ENCODE measurements at places on chromosomes 7 and 10.
A peak's percentile ranks its signal among the peaks of the same experiment; 100 is the strongest.

DNA sequence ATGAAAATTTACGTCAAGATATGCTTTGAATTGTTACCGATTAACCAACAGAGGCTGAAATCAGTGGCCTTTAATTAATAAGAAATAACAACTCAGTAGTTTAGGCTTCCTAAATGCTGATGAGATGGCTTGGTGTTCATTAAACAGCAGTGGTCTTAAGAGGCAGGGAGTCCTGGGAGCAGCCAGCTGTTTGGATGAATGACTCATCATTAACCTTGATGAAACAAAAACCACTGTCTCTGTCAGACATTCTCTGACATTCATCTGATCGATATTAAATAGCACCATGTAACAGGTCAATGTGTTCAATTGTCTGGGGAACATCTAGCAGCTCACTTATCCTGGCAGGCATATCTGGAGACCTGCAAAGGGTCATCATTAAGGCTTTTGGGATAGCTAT lies 234.2 kb upstream of the LRRN3 start:
- DNase-seq, result peak; percentile 29

GRCh38 chr10:1462994-1463633 lies 274.2 kb downstream of the ADARB2 start:
- DNase-seq, result no peak

GRCh38 chr10:782751-783648 lies 93.5 kb upstream of the DIP2C start:
- DNase-seq, result no peak

DNA sequence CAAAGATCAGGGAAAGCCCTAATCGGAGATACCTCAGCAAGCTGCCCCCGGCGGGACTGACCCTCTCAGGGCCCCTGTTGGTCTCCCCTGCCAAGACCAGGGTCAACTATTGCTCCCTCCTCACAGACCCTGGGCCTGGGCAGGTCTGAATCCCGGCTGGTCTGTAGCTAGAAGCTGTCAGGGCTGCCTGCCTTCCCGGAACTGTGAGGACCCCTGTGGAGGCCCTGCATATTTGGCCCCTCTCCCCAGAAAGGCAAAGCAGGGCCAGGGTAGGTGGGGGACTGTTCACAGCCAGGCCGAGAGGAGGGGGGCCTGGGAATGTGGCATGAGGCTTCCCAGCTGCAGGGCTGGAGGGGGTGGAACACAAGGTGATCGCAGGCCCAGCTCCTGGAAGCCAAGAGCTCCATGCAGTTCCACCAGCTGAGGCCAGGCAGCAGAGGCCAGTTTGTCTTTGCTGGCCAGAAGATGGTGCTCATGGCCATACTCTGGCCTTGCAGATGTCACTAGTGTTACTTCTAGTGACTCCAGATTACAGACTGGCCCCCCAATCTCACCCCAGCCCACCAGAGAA lies 24.1 kb downstream of the TBATA start:
- DNase-seq, result no peak

GRCh38 chr7:106010331-106010730 lies 47.3 kb downstream of the CDHR3 start:
- peak; percentile 20 for DNase-seq

DNA sequence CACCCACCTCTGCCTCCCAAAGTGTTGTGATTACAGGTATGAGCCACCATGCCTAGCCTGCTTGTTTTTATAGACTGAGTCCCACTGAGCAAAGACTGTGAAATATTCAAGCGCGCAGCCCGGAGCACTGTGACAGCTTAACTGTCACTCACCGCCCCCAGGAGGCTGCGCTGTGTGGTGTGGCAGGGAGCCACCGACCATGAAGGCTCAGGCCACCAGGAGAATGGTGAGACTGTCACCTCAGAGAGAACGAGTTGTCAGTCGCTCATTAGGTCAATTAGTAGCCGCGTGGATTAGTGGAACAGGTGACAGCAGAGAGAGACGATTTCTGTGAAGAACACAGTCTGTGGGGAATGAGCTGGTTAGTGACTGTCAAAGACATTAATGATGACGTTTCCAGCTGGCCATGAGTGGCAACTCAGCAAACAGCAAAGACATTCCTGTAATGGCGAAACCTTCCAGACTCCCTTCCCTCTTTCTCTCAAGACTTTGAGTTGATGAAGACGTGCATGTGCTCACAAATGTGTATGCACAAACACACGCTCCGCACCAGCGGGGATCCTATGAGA lies 64.5 kb downstream of the CYCS start:
- DNase-seq, result no peak

- no peak for DNase-seq
Observed at GRCh38 chr10:92076722-92077121, 153.2 kb downstream of the BTAF1 start.

DNA sequence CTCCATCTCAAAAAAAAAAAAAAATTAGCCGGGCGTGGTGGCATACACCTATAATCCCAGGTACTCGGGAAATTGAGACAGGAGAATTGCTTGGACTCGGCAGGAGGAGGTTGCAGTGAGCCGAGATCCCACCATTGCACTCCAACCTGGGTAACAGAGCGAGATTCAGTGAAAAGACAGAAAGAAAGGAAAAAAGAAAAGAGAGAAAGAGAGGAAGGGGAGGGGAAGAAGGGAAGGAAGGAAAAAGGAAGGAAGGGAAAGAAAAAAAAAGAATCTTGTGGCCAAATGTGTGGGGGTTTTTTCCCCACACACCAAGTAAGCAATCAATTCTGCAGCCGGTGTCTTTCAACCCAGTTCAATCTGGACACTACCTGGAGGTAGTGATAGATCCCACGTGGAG lies 9.0 kb upstream of the NAT16 start:
- DNase-seq, result no peak

GRCh38 chr10:12533151-12533550 lies 183.8 kb downstream of the CAMK1D start:
- peak; percentile 11 for DNase-seq

DNA sequence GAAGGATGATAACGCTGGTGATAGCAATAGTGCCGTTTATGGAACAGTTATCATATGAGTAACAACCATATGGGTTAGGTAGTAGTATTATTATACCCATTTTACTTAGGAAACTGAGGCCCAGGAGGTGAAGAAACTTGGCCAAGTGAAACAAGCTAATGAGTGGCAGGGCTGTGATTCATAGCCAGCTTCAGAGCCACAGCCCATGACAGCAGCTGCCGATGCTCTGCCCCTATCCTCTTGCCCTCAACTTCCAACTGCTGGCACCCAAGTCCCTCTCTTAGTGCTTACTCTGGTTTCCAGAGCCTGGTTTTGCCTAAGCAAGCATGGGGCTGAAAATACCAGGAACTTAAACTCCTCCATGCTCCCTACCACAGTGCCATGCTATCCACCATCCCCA lies 12.3 kb downstream of the SH3PXD2A start:
- no peak for DNase-seq

DNA sequence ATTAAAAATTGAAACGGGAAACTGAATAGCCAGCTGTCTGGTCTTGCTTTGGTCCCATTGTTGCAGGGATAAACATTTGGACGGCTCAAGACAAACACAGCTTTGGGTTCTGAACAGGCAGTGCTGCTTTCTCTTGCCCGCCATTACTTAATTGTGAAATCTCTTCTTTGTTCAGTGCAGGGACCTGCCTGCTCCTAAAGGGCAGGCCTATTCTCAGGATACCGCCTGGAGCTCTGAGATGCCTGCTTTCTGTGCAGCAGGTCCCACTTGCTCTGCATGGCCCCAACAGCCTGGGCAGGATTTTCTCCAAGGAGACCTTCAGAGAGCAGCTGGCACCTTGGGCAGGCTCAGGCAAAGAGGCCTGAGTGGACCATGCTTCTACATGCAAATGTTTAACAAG lies 237.6 kb downstream of the KCNMA1 start:
- DNase-seq, result no peak

GRCh38 chr7:77702968-77703472 lies 6.8 kb downstream of the RSBN1L start:
- DNase-seq, result no peak

DNA sequence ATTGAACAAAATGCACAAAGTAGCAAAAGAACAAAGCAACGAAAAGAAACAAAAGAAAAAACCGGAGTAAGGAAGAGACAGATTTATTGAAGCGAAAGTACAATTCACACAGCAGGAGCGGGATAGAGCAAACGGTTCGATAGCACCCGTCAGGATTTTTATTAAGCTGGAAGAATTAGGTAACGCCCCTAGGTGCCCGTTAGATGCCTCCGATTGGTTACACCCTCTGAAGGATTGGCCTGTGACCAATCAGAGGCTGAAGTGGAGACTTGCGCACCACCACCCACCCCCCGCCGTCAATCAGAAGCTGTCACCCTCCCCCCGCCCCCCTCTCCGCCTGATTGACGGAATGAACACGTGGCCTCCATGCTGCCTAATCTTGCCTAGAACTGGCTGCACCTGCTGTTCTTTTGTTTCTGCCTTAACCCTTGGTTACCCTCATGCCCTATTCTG lies 16.8 kb downstream of the OCM2 start:
- DNase-seq, result no peak

- DNase-seq, result peak; percentile 12
Observed at GRCh38 chr7:44534501-44534900, 6.6 kb downstream of the NPC1L1 start.

DNA sequence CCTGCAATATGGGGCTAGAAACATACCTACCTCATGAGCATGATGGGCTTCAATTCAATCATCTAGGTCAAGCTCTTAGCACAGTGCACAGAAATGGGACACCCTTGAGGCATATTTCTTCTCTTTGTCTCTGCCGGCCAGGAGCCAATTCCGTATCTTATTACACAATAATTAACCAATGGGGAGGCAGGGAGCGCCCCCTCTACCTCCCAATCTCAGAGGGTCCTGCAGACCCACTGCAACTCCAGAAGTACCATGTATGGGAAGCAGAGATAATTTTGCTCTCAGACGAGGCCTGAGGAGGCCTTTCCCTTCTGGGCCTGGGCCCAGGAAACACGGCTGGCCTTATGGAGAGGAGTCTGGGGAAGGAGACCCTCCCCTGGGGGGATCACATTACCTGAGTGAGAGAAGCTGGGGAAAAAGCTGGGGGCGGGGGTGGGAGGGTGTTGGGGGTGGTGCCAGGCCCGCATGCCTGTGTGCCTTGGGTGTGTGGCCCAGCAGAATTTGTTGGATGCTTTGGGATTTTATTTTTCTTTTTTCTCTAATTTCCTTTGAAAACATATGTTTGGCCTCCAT lies 155.5 kb downstream of the UBE2H start:
- no peak for DNase-seq

DNA sequence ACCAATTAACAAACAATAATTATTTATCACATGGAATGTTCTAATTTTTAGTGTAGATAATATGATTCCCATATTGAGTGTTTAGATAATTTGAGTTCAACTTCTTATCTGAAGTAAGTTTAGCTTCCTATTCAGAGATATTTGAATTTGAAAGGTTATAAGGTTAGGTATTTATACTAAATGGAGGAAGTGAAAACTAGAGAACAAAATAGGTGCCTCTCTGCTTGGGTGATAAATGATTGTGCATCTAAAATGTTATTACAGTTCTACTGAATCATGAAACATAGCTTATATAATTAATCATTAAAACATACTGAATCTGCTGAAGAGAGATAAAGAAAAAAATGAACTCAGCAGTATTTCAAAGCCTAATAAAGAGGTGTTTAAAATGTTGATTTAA lies 1174.3 kb downstream of the XPNPEP1 start:
- DNase-seq, result no peak

DNA sequence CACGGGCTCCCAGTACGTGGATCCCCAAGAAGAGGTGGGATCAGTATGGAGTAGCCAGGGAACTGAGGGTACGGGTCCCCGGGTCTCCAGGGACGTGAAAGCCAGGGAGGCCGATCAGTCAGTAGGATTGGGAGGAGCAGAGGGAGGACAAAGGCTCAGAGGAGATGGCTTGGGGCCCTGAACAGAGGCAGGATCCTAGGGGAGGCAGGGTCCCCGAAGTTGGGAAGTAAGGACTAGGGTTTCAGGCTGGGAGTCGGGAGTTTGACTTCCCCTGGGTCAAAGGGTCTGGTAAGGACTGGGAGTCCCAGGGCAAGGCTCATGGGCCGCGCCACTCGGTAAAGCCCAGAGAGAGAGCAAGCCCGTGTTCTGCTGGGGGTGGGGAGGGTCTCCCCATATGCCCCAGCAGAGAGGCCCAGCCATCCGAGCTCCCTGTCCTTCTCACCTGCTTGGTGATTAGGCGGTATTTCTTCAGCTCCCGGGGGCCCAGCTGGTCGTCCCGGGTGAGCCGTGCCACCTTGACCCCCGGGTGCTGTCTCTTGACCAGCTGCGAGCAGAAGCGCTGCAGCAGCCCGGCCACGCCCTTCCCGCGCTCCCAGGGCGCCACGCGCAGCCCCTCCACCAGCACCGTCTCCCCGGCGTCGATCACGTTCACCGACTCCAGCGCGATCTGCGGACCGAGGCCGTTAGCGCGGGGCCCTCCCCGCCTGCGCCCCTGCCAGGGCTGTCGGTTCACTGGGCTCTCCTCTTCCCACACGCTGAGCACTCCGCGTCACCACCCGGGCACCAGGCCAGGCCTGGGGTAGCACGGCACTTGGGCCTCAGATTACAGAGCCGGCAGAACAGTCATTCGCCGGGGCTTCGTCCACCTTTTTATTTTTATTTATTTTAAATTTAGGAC lies 7.0 kb downstream of the NAT16 start:
- DNase-seq, result peak; percentile 68

GRCh38 chr7:39952374-39952773 lies 2.3 kb downstream of the CDK13 start:
- peak; percentile 50 for DNase-seq

DNA sequence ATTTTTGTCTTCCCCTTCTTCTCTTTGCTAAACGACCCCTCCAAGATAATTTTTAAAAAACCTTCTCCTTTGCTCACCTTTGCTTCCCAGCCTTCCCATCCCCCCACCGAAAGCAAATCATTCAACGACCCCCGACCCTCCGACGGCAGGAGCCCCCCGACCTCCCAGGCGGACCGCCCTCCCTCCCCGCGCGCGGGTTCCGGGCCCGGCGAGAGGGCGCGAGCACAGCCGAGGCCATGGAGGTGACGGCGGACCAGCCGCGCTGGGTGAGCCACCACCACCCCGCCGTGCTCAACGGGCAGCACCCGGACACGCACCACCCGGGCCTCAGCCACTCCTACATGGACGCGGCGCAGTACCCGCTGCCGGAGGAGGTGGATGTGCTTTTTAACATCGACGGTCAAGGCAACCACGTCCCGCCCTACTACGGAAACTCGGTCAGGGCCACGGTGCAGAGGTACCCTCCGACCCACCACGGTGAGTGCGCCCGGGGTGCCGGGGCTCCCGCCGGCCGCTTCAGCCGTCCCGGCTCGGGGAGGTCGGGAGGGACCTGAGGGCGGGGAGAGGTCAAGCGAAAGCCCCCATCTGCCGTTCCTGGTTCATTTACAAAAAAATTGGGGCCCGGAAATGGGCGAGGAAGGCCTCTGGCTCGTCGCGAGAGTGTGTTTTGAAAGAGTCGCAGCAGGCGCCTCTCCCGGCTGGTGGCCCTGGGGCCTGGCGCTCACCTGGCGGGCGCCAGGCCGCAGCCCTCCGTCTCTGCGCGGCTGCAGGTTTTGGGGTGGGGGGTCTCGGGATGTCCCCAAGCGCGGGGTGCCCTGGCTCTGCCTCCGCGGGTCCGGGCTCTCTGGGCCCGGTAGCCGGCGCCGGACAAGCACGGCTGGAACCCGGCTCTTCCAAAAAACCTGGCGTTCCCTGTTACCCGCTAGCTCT lies 1.2 kb downstream of the GATA3 start:
- DNase-seq, result no peak

GRCh38 chr10:14328881-14329672 lies 1.6 kb downstream of the FRMD4A start:
- peak; percentile 41 for DNase-seq

GRCh38 chr10:84008878-84009277 lies 130.4 kb upstream of the GHITM start:
- no peak for DNase-seq

GRCh38 chr10:48399056-48399541 lies 92.6 kb downstream of the MAPK8 start:
- DNase-seq, result no peak

- DNase-seq, result no peak
Observed at GRCh38 chr10:31599626-31600504, 280.8 kb downstream of the ZEB1 start.

GRCh38 chr10:14063531-14064285 lies 267.0 kb downstream of the FRMD4A start:
- no peak for DNase-seq
